CD4-positive, alpha-beta T cell (primary cell): ENCODE measurements at places on chromosomes 6 and 20.

GRCh38 chr20:9919271-9920014, 80.6 kb upstream of the PAK5 start:
- no peak for DNase-seq

DNA sequence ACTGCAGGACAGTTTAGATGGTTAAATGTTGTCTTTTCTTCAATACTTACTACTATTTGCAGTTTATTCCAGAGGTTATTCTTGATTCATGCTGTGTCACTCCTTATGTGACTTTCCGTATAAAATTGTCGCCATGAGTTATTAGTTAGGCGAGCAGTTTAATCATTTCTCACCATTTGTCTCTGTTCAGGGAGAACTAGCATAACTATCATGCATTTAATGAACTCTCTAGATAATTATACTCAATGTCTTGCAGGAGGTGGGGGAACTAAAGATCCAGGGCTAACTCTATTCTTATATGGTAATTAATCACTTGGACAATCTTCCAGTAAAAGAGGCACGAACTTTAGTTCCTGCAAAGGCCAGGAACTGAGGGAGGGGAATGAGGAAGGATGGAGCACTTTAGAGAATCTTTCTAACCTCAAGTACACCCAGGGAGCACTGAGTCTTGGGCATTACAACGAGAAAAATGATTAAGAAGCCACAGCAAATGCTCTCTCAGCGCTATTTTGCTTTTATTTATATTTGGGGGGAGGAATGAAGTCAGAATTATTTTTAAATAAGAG, 58.3 kb downstream of the IYD start:
- no peak for DNase-seq

DNA sequence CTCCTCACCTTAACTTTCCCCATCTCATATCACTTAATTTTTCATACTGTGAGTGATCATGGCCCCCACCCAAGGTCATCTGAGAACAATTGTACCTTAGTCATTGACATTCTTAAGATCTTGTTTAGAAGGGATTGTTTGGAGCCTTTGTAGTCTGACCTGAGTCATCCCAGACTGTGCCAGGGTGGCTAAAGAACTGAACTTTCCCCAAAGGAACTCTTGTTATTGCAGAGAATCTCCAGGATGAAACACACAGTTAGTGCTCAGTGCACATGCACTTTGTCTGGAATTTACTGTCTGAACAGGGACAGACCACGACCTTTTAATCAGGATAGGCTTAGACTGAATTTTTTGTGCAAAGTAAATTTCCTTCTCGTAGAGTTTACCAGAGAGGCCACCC, 112.6 kb upstream of the CCN2 start:
- DNase-seq, result no peak

DNA sequence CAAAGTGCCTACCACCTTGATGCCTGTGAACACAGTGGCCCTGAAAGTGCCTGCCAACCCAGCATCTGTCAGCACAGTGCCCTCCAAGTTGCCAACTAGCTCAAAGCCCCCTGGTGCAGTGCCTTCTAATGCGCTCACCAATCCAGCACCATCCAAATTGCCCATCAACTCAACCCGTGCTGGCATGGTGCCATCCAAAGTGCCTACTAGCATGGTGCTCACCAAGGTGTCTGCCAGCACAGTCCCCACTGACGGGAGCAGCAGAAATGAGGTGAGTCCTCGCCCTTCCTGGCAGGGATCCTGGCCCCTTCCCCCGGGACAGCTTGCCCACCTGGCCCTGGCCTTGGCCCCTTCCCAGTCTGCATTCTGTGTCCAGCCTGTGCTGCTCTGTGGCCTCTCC, 17.9 kb downstream of the MAVS start:
- no peak for DNase-seq

GRCh38 chr6:66556936-66557335, 849.9 kb upstream of the EYS start:
- DNase-seq, result no peak

- DNase-seq, result no peak
Measured at GRCh38 chr6:142898927-142899895, 45.8 kb downstream of the HIVEP2 start.

DNA sequence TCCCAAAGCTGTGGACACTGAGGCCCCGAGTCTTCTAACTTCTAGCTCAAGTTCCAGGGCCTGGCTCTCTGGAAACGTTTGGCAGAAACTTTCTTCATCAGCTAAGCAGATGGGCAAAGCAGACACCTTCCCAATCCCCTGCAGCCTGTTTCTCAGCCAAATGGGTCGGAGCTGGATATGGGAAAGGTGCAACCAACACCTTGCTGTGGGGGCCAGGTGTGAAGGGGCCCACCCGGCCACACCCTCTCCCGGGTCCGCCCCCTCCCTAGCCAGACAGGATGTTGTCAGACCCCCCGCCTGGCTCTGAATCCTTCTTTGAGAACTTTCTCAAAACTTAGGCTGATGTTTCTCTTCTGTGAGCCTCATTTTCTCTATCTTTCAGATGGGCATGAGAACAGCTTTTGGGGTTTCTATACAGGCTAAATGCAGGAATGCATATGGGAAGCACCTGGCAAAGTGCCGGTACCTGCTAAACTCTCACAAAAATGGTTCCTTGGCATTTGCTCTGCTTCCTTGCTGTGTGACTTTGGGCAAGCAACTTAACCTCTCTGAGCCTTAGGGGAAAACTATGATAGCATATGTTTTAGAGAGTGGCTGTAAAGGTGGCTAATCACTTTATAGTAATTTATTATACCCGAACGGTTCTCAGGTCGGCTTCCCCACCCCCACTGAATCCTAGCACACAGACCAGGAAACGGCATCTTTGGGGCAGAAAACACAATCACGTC, 1.8 kb downstream of the SNAI1 start:
- no peak for DNase-seq

DNA sequence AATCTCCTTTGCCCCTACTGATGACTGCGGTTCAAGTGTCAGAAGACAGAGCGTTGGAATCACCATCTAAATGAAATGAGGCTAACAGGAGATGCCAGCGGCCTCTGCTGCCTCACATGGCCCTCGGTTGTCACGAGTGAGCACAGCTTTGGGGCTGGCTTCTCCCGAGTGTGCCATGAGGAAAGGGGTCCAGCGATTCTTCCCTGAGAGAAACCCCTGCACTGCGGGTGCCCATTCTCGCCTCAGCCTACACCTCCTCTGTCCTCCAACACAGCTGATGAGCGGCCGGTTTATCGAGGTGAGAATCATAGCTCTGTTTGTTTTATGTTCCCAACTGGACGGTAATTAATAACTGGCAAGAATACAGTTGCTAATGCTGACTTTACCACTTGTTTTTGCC, 144.7 kb upstream of the RPS6KA2 start:
- no peak for DNase-seq
